Muscle of leg (tissue), 16 donors: ENCODE measurements at places on chromosomes 1 and 21.
A peak's percentile ranks its signal among the peaks of the same experiment; 100 is the strongest.

GRCh38 chr1:33176362-33176850 is 5.4 kb downstream of the TRIM62 start:
- peaks cover 42% of the 10 kb centered on the region for H3K4me1 ChIP-seq
- DNase-seq, result peak; percentile 91
- no peaks in the 10 kb centered on the region for H3K27me3 ChIP-seq
- H3K27ac ChIP-seq, result peak overlapping the region; percentile 95
- H3K36me3 ChIP-seq, result peaks cover 18% of the 10 kb centered on the region

DNA sequence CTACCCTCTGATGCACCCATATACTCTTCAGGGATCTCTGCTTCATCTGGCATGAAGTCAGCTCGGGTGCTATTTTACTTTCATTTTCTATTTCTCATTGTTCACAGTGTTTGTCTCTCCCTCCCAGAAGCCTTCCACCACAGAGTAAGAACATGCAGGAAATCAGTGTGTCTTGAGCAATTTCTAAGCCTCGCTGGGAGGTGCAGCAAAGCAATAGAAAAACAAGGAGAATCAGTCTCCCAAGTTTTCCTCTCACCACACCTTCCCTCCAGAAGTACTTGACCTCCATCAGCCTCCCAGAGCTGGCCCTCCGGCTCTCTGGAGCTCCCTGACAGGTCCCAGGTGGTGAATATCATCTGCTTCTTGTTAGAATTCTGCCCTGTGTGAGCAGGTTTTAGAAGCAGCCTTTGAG is 594.7 kb upstream of the CAMK1G start:
- peak overlapping the region; percentile 72 for H3K27ac ChIP-seq
- peak; percentile 47 for DNase-seq
- H3K4me1 ChIP-seq, result peaks cover 4% of the 10 kb centered on the region
- H3K36me3 ChIP-seq, result no peaks in the 10 kb centered on the region
- H3K27me3 ChIP-seq, result no peaks in the 10 kb centered on the region
- peak overlapping the region; percentile 31 for H3K4me3 ChIP-seq

DNA sequence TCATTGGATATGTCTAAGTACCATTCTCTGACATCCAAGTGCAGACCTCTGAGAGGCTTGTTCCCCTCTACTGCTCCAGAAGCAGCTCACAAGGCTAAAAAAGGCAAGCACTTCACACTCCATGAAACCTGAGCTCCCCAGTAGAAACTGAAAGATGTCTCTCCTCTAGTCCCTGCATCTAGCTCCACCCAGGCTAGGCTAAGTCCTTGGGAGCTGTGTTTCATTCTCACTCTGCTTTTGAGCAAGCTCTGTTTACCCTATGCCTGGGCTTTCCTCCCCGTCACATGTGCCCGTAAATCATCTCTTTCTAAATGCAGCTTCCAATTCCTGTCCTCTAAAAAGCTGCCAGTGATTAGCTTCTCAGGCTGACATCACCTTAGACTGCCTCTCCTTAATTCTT is 39.0 kb downstream of the LRRC71 start:
- no peak overlapping the region for H3K27ac ChIP-seq
- H3K4me1 ChIP-seq, result no peaks in the 10 kb centered on the region
- peaks cover 89% of the 10 kb centered on the region for H3K36me3 ChIP-seq
- DNase-seq, result peak; percentile 30

DNA sequence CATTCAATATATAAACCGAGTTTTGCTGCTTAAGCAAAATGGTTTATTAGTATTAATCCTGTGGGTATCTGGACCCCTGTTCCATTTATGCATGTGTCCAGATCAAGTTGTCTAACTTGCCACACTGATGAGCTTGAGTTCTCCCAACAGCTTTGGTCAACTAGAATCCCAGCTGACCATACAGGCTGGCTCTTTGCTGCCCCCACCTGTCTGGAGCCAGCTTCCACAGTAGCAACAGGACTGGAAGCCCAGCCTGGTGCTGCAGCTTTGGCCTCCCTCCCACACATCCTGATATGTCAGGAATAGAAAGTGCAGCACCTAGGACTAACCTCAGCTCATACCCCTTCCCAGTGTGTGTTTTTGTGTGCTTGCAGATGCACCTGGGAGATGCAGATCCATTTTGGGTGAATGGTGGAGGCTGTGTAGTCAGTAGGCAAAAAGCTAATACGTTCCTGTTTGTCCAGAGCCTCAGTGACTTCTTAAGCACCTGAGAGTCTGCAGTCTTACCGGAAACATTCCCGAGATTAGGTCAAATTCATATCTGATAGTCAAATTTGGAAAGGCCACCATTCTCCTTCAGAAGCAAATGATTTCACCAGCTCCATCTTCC is 40.9 kb upstream of the BEND5 start:
- H3K36me3 ChIP-seq, result no peaks in the 10 kb centered on the region
- H3K27ac ChIP-seq, result no peak overlapping the region
- no peaks in the 10 kb centered on the region for H3K27me3 ChIP-seq
- DNase-seq, result peak; percentile 63
- no peaks in the 10 kb centered on the region for H3K4me1 ChIP-seq

DNA sequence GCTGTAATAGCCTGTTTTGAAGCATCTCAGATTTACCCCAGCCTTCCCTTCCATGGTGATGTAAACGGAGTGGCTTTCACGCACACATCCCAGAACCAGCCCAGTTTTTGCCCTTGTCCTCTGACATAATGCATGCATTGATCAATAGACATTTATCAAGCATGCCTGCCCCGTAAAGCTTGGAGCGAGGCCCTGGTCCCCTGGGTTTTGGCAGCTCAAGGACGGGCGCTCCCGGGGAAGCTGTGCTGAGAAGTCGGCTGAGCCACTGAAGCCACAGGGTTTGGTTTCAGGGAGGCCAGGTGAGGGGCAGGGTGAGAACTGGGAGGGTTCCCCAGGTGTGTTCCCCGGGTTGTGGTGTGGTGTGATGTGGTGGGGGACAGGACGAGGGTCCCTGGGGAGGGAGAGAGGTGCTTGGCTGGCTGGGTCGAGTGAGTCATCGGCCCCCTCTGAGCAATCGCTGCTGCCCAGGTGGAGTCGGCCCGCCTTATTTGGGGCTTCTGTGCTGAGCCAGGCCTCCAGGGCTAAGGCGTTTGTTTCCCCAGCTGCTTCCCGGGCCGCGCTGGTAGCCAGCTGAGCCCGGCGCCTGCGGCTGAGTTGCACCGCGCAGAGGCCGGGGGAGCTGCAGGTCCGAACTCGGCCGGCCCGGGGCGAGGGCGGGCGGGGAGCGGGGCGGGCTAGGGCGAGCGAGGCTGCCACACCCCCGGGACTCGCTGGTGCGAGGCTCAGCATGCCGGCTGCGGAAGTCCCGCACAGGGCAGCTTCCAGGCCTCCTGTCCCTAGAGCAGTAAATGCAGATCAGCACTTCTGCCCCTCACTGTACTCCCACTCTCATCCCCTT is 23.6 kb downstream of the ATP2B4 start:
- H3K36me3 ChIP-seq, result no peaks in the 10 kb centered on the region
- H3K4me1 ChIP-seq, result peaks cover 14% of the 10 kb centered on the region
- H3K27ac ChIP-seq, result peak overlapping the region; percentile 71
- no peak overlapping the region for H3K4me3 ChIP-seq
- DNase-seq, result peak; percentile 56

GRCh38 chr1:96782206-96782605 is 60.6 kb downstream of the PTBP2 start:
- no peak overlapping the region for H3K4me3 ChIP-seq
- peaks cover 22% of the 10 kb centered on the region for H3K36me3 ChIP-seq
- no peak for DNase-seq
- no peaks in the 10 kb centered on the region for H3K4me1 ChIP-seq

DNA sequence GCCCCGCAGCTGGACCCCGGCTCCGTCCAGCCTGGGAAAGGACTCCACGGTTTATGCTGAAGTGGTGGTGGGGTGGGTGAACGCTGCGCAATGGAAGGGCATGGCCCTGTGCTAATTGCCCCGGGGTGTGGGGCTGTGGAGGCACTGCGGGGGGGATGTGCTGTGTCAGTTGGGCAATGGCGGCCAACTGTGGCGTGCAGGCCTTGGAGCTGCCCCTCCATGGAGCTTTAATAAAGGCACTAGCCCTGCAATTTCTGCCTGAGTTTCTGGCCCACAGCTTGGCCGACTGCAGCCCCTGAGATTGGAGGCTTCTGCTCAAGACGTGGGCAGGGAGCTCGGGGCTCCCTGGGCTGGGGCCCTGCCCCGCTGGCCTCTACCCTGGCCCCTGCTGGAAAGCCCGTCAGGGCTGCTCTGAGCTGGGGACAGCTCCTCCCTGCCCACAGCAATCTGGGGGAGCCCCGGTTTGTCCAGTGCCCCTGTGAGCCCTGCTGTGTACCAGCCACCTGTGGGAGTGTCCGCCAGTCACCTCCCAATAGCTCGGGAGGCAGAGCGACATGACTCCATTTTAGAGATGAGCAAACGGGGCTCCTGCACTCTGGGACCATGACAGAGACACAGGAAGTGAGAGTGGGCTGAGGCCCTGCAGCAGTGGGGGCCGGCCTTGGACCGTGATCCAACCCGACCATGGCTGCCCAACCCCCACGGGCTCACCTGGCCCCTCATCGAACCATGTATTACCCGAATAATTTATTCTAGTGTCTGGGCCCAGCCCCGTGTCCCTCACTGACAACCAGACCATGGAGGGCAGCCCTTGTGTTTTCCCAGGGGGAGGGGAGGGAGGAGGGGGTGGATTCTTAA is 8.7 kb upstream of the TNFRSF14 start:
- peaks cover 66% of the 10 kb centered on the region for H3K4me1 ChIP-seq
- peak overlapping the region; percentile 85 for H3K27ac ChIP-seq
- peaks cover 15% of the 10 kb centered on the region for H3K27me3 ChIP-seq
- no peak overlapping the region for H3K4me3 ChIP-seq
- DNase-seq, result no peak
- no peaks in the 10 kb centered on the region for H3K36me3 ChIP-seq

DNA sequence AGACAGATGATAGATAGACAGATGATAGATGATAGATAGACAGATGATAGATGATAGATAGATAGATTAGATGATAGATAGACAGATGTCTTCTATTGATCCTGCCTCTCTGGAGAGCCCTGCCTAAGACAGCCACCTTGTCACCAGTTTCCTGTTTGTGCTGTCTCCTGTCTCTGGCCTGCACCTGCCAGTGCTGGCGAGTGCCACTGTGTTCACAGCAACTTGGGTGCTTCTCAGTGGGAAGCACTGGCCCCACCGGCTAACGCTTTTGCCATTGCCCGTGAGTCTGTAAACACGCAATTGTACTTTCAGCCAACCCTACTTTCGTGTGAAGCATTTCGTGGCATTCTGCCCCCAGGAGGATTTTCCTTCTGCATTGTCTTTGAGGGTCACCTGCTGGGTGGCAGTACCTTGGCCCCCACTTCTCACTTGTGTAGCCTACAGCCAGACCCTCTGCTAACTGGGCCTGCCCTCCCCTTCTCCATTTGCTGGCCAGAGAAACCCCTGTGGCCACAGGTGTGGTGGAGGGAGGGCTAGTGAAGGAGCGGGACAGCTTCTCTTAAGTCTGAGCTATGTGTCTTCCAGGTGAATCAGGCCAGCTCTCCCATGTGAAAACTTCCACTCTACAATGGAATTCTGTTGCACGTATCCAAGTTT is 23.4 kb upstream of the PDE9A start:
- H3K27me3 ChIP-seq, result peaks cover 11% of the 10 kb centered on the region
- H3K27ac ChIP-seq, result no peak overlapping the region
- H3K4me1 ChIP-seq, result no peaks in the 10 kb centered on the region
- DNase-seq, result no peak
- no peaks in the 10 kb centered on the region for H3K36me3 ChIP-seq

DNA sequence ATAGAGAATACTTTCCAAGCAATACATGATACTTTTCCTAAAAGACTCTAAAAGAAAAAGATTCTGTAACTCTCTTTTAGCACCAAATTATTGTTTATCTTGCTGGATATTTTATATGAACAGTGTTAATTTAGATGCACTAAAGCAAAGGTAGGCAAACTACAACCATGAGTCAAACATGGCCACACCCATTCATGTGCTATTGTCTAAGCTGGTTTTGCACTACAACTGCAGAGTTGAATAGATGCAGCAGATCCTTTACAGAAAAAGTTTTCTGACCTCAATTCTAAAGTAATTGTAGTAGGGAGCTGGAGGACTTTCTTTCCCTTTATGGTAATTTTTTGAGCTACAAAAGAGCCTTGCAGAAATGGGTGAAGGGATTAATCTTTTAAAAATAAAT is 19.4 kb downstream of the BLZF1 start:
- H3K27me3 ChIP-seq, result no peaks in the 10 kb centered on the region
- H3K27ac ChIP-seq, result no peak overlapping the region
- DNase-seq, result no peak
- no peaks in the 10 kb centered on the region for H3K4me1 ChIP-seq
- H3K4me3 ChIP-seq, result no peak overlapping the region

DNA sequence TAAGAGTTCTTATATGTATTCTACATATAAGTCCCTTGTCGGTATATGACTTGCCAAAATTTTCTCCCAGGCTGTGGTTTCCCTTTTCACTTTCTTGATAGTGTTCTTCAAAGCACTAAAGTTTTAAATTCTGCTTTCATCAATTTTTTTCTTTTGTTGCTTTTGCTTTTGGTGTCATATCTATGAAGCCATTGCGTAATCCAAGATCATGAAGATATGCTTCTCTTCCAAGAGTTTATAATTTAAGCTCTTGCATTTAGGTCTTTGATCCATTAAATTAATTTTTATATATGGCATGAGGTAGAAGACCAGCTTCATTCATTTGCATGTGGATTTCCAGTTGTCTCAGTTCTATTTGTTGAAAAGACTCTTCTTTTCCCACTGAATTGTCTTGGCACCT is 22.2 kb downstream of the DESI2 start:
- peaks cover 12% of the 10 kb centered on the region for H3K4me1 ChIP-seq
- DNase-seq, result no peak
- H3K27me3 ChIP-seq, result no peaks in the 10 kb centered on the region
- no peak overlapping the region for H3K4me3 ChIP-seq
- peaks cover 6% of the 10 kb centered on the region for H3K36me3 ChIP-seq

- peaks cover 5% of the 10 kb centered on the region for H3K4me1 ChIP-seq
- DNase-seq, result no peak
- H3K27ac ChIP-seq, result no peak overlapping the region
- H3K36me3 ChIP-seq, result no peaks in the 10 kb centered on the region
These were observed 19.2 kb downstream of the TRPM2 start for GRCh38 chr21:44372616-44373015.

GRCh38 chr21:35489389-35489980 is 440.4 kb upstream of the RUNX1 start:
- H3K4me3 ChIP-seq, result no peak overlapping the region
- H3K4me1 ChIP-seq, result no peaks in the 10 kb centered on the region
- no peaks in the 10 kb centered on the region for H3K27me3 ChIP-seq
- H3K27ac ChIP-seq, result no peak overlapping the region

DNA sequence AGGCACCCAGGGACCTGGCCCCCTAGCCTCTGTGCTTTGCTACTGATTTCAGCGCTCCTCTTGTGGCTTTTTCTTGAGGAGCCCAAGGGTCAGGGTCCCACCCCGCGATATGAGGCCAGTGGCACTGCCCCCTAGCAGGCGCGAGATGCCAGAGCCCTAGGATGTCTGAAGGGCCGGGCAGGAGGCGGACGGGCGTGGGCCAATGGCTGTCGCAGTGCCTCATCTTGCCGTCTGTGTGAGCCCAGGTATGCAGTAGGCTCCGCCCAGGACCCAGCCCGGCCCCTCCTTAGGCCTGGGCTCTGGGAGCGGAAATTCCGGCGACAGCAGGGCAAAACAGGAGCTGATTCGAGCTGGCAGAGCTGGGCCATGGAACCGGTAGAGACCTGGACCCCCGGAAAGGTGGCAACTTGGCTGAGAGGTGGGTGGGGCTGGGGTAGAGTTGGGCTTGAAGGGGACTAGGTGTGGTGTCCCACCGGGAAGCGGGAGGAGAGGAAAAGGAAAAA is at the start of gene CNKSR1:
CNKSR1 (plus strand) TSS at position 310 of the 503 bp plus-strand sequence; CDS start at position 367, 57 bp downstream.
- no peak within 1 kb of the TSS for H3K4me3 ChIP-seq
- no peaks in the 10 kb centered on the region for H3K36me3 ChIP-seq
- H3K4me1 ChIP-seq, result peaks cover 5% of the 10 kb centered on the region
- H3K27me3 ChIP-seq, result no peaks in the 10 kb centered on the region
